Fibroblast of the aortic adventitia (primary cell): ENCODE measurements at places on chromosomes 16 and 17. TPM values are rescaled to one million over a fixed set of nuclear protein-coding genes. Genes with fewer than 3 reads are reported as not detected.
A peak's percentile ranks its signal among the peaks of the same experiment; 100 is the strongest.

The PERCC1 gene
- total RNA-seq, result not detected in 2 replicates

- DNase-seq, result peak; percentile 93
Observed at GRCh38 chr16:21302898-21303528, 24.9 kb upstream of the CRYM start.

The WNK4 gene
- 0.45 and 3.5 TPM in 2 replicates for total RNA-seq

DNA sequence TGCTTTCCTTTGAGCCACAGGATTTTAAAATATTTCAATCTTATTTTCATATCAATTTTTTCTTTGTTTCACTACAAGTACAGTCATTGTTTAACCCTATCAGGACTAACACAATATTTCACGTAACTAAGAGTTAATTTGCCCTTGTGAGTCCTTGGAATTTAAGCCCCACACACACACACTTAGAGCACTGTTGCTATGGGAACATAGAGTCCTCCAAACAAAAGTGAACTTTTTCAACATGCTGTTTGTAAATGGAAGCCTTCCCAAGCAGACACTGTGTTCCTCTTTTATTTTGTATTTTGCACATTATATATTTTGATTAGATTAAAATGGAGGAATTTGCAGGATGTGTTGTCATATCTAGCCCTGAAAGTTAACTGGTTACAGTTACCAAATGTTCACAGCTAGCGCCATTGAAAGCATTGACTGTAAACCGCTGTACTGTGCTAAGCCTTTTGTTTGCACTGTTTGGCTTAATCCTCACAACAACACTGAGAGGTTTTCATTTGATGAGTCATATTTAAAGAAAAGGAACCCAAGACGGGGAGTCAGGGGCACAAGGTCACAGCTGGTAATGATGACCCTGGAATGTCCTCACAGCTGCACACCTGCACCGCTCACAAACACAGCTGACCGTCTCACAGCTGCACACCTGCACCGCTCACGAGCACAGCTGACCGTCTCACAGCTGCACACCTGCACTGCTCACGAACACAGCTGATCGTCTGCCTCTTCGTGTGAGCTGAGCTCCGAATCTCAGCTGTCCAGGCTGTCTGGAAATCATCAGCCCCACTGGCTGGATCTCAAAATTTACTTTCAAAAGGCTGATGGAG lies 6.3 kb downstream of the HSBP1 start:
- peak; percentile 48 for DNase-seq

- DNase-seq, result no peak
Observed at GRCh38 chr16:83715217-83715920, 92.4 kb upstream of the HSBP1 start.

DNA sequence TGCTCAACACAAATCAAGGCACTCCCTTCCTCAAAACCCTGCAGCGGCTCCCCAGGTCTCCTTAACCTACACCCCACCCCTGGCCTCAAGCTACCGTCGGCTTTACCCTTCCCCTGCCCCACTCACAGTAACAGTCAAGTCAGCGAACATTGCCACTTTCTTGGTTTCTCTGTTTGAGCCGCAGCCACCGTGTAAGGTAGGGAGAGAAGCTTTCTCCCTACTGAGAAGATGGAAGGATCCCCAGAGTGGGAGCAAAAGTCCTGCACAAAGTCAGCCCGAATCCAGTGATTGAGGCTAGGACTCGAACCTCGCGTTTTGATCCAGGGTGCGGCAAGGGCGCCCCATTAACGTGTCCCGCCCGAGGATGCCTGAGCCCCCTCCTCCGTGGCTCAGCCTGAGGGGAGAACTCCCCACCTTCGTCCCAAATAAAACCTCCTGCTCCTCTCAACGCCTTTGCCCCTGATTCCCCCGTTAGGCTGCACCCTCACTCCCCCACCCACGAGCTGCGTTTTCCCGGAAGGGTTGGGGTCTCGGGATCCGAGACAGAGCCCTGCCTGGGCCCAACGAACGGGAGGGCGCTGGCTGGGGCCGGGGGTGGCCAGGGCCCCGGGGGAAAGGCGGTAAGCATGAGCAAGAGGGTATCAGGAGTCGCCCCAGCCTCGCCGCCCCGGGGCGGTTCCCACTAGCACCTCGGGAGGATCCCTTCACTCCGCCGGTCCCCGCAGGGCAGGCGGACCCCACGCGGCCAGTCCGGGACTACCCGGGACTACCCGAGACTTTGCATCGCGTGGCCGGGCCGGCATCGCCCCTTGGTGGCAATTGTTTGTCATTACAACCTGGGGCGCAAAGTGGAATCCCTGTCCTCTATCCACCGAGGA lies 9.9 kb upstream of the NAGS start:
- DNase-seq, result peak; percentile 62

- no peak for DNase-seq
Observed at GRCh38 chr17:33525186-33525585, 232.1 kb upstream of the ASIC2 start.

DNA sequence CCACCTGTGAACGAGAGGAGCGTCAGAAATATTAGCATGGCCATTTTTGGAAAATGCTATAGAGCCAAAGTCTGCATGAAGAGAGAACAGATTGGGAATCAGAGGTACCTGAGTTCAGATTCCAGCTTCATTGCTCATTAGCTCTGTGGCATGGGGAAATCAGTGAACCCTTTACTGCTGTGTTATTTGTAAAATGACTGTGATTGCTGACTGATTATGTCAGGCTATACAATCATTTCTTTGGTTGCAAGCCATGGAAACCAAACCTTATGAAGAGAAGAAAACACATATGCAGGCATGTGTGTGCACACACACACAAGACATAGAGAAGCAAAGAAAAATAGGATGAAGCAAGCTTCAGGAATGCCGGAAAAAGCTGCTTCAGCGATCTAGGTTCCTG lies 101.4 kb upstream of the HSBP1 start:
- DNase-seq, result peak; percentile 4

DNA sequence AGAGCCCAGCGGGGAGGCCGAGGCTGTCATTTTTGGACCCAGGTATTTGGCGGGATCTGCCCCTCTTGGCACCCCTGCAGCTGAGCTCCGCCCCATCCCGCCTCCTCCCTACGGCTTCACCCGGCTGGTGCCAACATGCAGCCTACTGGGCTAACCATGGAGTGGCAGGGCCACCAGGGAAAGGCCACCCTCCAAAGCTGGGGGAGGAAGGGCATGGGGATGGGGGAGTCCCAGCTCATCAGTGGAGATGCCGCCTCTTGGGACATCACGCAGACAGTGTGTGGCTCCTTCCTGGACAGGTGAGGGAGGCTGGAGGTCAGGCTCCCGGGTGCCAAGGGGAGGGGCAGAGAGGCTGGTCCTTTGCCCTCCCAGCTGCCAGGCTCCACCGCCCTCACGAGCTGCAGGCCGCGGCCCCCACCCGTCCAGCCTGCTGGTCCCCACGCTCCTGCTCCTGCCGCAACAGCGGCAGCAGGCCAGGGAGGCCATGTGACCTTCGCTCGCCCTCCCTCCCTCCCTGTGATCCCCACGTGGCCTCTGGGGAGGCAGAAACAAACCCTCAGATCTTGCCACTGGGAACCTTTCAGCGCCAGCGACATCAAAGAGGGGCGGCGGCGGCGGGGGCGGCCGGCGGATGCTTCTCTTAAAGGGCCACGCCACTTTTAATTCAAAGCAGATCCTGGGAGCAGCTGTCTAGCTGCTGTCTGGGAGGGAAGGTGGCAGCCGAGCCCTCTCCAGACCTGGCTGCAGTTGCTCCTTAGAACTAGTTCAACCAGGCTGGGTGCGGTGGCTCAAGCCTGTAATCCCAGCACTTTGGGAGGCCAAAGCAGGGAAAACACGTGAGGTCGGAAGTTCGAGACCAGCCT lies 6.8 kb upstream of the NOTUM start:
- DNase-seq, result peak; percentile 72

DNA sequence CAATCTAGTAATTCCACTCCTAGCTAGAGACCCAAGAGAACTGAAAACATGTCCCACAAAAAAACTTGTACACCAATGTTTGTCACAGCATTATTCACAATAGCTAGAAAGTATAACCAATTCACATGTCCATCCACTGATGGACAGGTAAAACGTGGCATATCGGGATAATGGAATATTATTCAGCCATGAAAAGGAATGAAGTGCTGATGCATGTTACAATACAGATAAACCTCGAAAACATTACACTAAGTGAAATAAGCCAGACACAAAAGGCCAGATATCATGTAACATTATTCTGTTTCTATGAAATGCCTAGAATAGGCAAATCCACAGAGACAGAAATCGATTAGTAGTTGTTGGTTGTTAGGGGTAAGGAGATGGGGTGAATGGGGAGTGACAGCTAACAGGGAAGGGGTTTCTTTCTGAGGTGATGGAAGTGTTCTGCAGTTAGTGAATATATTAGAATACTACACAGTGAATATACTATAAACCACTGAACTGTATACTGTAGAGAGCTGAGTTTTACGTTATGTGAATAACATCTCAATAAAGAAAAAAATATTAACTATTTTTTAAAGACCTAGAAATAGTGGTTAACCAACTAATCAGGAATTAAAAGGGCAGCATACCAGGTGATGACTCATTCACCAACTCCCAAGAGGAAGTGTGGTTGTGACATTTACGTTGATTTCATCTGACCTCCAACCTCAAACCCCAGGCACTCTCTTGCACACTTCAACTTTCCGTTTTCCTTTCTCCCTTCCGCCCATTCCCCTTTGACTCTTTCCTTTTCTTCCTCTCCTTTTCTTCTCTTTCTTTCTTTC lies 48.6 kb downstream of the GAS7 start:
- peak; percentile 70 for DNase-seq

DNA sequence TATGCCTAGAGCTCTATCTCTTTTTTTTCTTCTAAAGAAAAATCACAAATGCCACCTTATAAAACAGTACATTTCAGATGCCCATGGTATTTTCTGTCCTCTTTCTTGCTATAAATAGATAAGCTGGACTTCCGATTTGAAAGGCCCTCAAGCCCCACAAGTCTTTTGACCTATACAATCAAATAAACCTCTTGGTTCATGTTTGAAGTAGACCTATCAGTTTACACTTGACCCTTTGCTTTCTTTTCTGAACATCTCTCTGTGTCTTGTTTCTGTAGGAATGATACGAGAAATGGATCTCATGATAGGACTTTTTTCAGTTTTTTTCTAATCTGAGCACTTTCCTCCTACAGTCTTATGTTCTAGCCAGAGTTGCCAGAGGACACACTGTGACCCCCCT lies 327.2 kb downstream of the SOX9 start:
- no peak for DNase-seq

DNA sequence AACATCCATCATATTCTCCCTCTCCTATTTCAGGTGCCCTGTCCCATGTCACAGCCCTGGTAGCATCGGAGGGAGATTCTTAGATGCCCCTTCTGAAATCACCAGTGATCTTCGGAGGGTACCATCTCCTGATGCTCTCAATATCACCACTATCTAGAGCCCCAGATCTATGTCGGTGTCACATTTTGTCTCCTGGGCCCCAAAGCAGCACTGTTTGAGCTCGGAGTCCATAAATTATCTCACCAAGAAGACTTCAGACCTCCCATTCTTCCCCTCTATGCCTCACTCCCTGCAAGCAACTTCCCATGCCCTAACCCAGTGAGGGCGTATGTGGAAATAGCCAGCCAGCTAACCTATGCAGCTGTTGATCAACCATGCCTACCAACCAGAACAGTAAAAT lies 51.5 kb upstream of the NLK start:
- DNase-seq, result no peak

DNA sequence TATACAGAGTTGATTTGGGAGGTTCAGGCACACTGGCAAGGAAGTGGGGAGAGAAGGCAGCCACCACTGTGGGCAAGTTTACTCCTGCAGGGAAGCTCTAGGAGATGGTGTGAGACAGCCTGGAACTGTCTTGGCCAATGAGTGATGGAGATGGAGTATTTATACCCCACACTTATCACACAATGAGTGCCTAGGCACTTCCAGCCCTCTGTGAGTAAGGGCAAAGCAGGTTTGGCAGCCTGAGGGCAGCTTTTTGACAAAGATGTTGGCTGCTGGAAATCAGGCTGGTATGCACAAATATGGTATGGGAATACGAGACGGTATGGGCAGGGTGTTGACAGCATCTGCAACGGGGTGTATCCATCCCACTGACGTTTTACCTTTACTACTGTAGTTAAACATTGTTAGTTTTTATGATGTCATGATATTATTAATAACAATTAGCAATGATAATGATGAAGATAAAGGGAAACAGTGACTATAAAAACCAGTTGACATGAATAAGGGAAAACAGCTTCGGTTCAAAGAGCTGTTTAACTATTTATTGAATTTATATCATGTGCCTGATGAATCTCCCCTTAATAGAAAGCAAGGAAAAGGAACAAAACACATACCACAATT lies 149.9 kb downstream of the CDK5R1 start:
- no peak for DNase-seq

DNA sequence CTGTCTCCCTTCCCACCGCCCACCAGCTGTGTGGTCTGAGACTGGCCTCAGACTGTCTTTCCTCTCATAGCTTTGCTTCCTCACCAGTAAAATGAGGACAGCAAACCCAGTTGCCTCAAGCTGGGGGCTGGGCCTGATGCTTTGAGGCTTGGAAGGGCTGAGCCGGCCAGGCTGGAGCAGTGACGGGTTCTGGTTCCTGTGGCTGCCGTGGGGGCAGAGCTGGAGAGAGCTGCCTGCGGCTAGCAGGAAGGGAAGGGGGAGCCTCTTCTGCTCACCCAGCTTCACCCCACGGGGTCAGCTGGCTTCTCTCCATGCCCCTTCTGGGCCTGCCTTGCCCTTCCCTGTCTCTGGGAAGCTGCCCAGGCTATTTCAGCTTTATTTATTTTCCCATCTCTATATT lies 23.7 kb downstream of the LASP1 start:
- no peak for DNase-seq

GRCh38 chr17:28363776-28364650 lies 986 bp downstream of the SEBOX start:
- DNase-seq, result no peak

- DNase-seq, result no peak
Observed at GRCh38 chr16:85041219-85042166, 13.9 kb downstream of the KIAA0513 start.

- no peak for DNase-seq
Observed at GRCh38 chr17:41223821-41224220, 2.6 kb upstream of the KRTAP9-2 start.

- DNase-seq, result peak; percentile 80
Observed at GRCh38 chr17:40553694-40554534, 11.4 kb downstream of the CCR7 start.

The RIPOR1 gene
- 29.3 and 64.7 TPM in 2 replicates for total RNA-seq

The AP1G1 gene
- 80.5 and 146 TPM in 2 replicates for total RNA-seq

- no peak for DNase-seq
Observed at GRCh38 chr16:5143761-5144620, 46.4 kb upstream of the EEF2KMT start.

GRCh38 chr16:86917471-86918365 lies 339.4 kb downstream of the FOXL1 start:
- DNase-seq, result no peak

GRCh38 chr17:43465049-43465448 lies 18.7 kb upstream of the DHX8 start:
- no peak for DNase-seq

GRCh38 chr17:30000001-30000754 lies 58.7 kb downstream of the EFCAB5 start:
- peak; percentile 37 for DNase-seq

DNA sequence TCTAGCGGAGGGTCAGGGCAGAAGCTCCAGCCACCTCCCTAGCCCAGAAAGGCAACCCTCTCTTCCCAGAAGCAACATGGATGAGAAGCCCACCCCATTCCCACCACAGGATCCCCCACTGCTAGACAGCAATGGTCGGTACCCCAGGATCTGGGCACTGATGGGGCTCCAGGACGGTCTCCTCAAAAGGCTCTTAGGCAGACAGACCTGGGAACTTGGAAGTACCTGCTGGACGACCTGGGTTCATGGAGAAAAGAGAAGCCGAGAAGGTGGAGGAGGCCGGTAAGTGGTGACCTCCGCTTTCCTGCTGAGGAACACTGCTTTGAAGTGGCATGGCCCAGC lies 96.6 kb downstream of the TBC1D16 start:
- DNase-seq, result no peak
